ENCODE measurements at places on chromosomes 1 and 21. TPM values are rescaled to one million over a fixed set of nuclear protein-coding genes. Genes with fewer than 3 reads are reported as not detected.

DNA sequence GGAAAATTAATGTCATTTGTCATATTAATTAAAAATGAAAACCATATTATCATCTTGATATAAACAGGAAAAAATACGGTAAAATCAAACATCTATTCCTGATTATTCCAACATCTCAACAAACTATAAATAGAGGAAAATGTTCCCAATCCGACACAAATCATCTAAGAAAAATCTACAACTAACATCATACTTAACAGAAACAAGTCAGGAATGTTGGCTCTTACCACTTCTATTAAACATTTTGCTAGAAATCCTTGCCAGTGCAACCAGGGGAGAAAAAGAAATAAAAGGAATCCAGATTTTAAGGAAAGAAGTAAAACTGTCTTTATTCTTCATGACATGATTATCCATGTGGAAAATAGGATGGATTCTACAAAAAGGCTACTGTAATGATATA, 77.0 kb upstream of the IRF2BP2 start:
- DNase-seq = no peak

DNA sequence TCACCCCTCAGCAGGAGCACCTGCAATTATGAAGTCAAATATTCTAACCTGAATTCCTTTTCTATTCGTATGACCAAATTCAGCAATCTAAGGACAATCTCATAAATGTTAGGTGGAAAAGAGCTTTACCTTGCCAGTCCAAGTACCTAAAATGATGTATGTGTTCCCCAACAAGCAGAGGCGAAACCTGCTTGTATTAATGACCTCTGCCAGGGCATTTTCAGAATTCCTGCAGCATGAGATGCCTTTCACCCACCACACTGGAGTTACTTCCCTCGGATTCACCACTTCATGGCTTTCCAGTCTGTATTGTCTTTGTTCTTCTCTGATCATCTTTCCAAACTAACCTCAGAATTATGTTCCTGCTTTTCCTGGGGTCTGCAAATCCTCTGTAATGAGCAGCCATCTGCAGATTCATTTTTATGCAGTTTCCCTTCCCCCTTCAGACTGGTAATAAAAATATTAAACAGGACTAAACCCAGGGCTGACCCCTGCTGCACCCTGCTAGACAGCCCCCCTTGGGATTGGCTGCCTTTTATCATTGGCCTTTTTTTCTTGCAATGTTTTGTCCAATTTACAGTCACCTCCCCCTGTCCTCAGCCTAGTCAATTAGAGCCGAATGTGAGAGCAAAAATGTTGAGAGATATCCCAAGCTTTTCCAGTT, 26.6 kb upstream of the CASQ2 start:
- DNase-seq = no peak

DNA sequence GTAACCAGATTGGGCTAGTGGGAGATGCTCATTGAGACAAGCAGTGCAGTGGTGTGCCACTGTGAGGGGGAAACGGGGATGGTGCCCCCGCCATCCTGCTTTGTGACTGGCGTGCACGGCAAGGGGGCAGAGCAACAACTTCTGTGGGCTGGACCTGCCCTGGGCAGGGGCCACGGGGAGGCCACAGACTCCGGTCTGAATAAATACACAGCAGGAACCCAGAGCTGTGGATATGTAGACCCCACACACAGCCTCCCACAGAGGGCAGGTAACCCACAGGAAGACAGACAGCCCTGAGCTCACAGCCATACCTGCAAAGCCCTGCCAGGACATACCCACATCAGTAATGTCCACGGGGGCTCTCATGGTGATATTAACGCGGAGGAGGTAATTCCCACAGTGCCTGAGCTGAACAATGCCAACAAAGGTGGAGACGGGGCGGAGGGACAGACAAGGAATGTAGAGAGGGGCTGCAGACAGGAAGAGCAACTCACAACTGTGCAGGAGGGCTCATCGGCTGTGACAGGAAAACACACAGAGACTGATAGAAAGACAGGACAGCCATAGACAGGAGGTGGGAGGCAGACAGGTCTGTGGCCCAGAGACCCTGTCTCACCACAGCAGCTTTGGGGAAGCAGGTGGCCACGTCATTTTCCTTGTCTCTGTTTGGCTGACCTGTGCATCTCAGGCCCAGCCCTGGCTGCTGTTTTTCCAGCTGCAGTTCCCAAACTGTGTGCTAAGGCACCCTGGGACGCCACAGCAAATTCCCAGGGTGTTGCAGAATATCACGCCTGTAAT, 4.9 kb upstream of the WNT3A start:
- DNase-seq = peak; percentile 26

- DNase-seq = no peak
Measured at GRCh38 chr1:3571263-3571662, 40.0 kb downstream of the MEGF6 start.

CNTN2 gene
- total RNA-seq = 8.0 TPM

DNA sequence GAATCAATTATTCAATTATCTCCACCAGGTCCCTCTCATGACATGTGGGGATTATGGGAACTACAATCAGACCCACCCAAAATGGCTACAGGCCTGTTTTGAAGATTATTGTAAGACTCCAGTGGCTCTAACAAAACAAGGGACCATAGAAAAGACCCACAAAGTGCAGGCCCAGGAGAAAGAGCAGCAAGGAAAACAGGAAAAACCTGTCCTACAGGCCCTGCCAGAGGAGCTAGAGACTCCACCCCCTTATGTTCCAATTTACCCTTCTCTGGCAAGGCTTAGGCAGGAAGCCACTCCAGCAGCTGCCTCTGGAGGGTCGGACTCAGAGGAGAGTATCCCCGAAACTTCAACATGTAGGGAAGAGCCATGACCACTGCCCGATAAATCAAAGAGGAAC, 96.5 kb downstream of the LIPI start:
- no peak for DNase-seq

GRCh38 chr1:40352126-40352525, 21.4 kb upstream of the SMAP2 start:
- DNase-seq = no peak

PTGFR gene
- total RNA-seq = 57.2 TPM

CR1 gene
- 30.1 TPM for total RNA-seq

- DNase-seq = no peak
Measured at GRCh38 chr1:186715887-186716809, 35.9 kb upstream of the PTGS2 start.

GRCh38 chr1:181179987-181180365, 91.5 kb downstream of the IER5 start:
- DNase-seq = peak; percentile 79

GRCh38 chr1:240803151-240803550, 191.2 kb upstream of the GREM2 start:
- no peak for DNase-seq

DNA sequence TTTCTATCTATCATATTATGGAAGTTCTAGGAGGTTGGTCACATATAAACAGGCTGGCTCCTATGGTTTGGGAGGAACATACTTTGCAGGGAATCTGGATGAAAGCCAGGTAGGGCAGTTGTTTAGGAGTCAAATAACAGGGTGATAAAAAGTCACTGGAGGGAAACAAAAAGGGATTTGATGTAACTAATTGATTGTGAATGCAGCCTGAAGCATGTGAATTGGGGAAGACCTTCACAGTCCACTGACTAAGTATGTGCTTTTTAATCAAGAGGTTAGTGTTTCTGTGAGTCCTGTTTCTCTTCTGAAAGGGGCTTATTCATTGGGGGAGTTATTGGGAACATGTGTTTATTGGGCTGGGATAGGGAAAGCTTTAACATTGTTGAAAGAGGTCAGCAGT, 41.3 kb downstream of the HMCN1 start:
- DNase-seq = no peak

OLIG2 gene
- total RNA-seq = not detected

DNA sequence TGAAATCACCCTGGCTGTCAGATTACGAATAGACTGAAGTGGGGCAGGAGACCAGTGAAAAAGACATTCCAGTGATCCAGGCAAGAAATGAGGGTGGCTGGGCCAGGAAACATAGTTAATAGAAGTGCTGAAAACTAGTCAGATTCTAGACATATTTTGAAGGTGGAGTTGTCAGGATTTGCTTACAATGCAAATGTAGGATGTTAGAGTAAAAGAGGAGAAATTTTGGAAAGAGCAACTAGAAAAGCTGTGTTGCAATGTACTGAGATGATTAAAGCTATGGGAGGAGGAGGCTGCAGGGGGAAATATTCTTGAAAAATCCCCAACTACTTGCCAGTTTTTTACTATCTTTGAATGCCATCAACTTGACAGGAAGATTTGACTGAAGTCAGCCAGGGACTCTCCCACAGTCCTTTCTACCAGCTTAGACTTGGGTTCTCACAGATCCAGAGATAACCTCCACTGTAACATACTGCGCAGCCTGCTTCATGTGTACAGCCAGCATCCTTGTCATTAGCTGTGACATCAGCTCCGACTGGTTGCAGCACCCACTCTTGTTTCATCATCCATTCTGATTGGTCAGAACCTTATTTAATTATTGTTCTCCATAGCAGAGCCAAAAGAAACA, 109.7 kb downstream of the TSEN15 start:
- DNase-seq = no peak

SPATA21 gene
- 0.49 TPM for total RNA-seq

AADACL3 gene
- total RNA-seq = not detected

- no peak for DNase-seq
Measured at GRCh38 chr1:238916828-238917227, 469.5 kb upstream of the CHRM3 start.

DNA sequence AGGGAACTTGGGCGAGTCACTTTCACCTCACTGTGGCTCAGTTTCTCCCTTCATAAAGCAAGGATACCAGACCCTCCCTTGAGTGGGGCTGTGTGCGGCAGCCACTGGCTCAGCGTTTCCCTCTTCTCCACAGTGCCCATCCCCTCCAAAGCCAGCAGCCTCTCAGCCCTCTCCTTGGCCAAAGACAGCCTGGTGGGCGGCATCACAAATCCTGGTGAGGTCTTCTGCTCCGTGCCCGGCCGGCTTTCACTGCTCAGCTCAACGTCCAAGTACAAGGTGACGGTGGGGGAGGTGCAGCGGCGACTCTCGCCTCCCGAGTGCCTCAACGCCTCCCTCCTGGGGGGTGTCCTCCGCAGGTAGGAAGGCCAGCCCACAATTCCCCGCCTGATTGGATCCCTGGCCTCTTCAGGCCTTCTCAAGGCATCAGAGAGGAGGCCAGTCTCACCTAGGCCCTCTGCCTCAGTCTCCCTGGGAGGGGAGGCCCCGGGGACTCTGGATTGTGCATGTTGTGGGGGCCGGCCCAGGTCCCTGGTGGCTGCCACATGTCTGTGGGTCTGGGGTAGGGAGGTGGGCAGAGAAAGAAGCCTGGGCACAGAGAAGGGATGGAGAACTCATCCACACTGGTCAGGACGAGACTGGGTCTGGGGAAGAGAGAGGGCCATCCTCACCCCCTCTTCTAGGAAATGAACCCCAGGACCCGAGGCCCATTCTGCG, 15.2 kb downstream of the TFAP2E start:
- DNase-seq = no peak

DNA sequence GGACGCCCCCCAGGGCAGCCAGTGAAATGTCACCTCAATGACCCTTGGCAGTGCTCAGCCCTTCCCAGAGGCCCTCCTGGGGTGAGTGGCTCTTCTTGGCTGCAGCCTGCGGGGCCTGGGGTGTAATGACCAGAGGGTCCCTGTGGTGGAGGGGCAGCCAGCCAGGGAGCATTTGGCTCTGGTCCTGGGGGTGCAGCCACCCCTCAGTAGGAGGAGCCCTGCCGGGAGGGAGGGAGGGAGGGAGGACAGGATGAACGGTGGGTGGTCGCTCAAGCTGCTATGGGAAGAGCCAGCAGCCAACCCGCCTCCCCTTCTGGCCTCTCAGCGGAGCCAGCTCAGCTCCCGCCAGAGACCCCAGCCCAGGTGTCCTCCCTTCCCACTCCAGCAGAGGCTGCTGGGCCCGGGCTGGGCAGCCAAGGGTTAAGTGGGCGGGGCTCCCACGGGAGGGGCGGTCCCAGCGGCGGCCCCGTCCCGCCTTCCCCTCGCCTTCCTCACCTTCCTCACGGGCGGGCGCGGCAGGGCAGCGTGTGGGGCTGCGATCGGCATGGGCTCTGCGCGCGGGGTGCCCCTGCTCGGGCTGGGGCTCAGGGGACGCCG, 9.0 kb upstream of the PLCH2 start:
- no peak for DNase-seq

DNA sequence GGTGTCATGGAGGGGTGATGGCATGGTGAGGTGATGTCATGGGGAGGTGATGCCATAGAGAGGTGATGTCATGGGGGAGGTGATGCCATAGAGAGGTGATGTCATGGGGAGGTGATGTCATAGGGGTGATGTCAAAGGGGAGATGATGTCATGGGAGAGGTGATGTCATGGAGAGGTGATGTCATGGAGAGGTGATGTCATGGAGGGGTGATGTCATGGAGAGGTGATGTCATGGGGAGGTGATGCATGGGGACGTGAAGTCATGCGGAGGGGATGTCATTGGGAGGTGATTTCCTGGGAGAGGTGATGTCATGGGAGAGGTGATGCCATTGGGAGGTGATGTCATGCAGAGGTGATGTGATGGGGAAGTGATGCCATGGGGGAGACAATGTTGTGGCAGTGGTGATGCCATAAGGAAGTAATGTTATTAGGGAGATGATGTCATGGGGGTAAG, 92.1 kb upstream of the C1orf174 start:
- no peak for DNase-seq

ADGRL2 gene
- 45.2 TPM for total RNA-seq

DNA sequence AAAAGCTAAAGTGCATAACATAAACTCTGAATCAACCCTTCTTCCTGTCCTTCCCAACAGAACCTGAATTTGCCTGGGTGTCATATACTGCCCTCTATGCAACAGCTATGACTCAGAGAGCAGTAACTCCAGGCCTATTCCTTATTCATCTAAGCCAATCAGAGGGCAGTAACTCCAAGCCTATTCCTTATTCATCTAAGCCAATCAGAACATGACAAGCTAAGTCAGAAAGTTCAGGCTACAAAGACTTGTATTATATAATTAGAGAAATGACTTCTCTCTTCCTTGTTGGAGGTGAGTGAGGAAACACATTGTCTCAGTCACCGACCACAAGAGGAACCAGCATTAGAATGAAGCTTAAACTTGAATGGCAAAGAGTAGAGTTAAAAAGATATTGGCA, 26.2 kb upstream of the TADA1 start:
- no peak for DNase-seq

HES2 gene
- total RNA-seq = not detected

- no peak for DNase-seq
Measured at GRCh38 chr1:177341773-177342172, 171.0 kb downstream of the BRINP2 start.

DENND2C gene
- 4.5 TPM for total RNA-seq

DNA sequence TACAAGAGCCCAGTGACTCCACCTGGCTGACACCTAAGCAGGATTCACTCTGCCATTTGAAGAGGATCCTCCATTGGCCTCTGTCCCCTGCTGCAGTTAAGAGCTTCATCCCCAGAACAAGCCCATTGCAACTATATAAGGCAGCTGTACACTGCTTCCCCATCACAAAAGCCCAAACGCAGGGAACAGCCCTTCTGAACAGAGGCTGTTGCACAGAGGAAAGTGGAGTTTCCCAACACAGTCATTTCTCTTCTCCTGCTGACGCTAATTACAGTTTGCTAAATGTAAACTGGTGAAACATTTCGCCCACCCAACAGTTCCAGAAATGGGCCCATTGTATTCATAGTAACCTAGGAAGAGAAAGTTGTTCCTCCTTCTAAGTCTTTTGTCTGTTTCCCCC, 455.8 kb upstream of the DAB1 start:
- DNase-seq = no peak

GPA33 gene
- total RNA-seq = not detected

GRCh38 chr1:100907887-100908286, 12.0 kb downstream of the SLC30A7 start:
- DNase-seq = no peak

A3GALT2 gene
- not detected for total RNA-seq

Measured in sciatic nerve (tissue), 2 donors.